ENCODE measurements at places on chromosomes 11 and 22.
A peak's percentile ranks its signal among the peaks of the same experiment; 100 is the strongest.

DNA sequence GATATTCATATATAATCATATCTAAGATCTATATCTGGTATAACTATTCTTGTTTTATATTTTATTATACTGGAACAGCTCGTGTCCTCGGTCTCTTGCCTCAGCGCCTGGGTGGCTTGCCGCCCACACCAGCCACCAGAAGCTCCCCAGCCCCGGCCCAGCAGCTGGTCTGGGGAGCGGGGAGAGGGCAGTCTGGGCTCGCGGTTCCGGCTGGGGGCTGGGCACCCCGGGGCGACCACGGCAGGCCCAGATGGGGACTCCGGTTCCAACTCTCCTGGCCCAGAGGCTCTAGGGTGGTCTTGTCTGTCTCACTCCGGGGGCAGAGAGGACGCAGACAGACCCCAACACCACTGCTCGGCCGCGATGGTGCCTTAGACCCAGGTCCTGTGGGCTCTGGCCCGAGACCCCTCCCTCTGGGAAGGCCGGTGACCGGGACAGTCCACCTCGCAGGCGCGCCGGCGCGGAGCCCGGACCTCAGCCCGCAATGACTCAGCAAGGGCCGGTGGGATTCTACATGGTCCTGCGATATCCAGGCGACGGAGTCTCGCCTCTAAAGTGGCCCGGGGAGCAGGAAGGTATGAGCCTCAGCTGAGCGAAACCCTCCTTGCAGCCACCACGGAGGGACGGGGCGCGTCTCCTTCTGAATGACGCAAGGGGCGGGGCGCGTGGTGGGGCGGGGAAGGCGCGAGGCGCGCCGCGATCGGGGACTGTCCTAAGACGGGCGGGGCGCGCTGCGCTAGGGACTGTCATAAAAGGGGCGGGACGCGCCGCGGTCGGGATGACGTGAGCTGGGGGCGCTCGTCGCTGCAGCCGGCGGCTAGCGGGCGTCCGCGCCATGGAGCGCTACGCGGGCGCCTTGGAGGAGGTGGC lies at the start of gene DGCR6:
Gene DGCR6 (plus strand): TSS at position 781 of the 870 bp plus-strand sequence. CDS start 55 bp downstream, at position 836.
- DNase-seq = no peak

DNA sequence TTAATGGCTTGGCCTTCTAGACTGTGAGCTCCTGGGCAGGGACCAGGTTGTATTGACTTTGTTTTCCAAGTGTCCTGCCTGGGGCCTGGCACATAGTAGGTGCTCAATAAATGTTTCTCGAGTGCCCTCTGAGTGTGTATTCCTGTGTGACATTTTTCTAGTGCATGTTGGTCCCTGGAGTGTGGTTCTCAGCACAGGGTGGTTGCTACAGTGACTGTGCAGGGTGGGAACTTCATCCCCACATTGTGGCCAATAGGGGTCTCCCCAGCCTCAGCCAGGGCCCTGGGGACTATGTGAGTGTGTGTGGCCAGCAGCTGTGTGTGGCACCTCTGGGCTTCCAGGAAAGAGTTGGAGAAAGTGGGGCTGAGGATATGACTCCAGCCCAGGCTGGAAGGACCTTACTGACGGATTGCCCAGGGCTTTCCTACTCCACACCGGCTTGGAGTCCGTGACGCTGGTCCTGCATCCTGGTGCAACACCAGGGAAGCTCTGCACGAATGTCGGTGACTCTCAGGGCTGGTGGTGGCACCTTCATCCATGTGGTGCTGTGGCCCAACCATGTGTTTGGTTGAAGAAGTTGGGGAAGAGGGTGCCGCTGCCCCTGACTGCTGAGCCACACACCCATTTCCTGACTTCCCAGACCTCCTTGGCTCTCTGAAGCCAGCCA lies 9.0 kb upstream of the MARK2 start:
- no peak for DNase-seq

DNA sequence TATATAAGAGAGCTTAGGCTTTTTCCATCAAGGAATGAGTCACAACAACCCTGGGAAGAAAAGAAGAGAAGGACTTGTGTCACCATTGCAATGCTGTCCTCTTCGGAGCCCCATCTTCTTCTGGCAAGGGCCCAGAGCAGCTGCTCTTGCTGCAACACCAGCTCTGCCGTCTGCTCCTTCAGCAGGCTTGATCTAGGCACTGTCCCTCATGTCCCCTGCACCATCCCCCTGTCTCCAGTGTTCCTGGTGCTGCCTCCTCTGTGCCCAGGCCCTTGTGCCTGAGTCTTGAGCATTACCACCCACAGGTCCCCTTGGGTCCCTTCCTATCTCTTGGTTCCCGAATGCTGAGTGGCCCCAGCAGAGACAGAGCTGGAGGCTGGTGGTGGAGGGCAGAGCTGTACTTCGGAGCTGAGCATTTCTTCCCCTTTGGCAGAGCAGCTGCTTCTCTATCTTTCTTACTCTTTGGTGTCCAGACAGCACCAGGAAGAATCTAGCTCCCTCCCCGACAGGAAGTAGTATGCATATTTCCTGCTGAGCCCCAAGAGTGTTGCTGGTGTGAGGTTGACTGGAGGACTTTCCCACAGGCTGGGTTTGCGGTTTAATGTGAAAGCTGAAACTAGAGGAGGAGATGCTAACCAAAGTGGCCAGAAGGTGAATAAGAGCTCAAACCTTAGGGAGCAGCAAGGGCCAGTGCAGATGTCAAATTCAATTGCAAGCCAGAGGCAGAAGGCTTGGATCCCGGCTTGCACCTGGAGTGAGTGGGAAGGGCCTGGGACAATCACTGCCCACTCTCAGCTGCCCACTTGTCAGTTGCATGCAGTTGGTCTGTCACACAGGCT lies 27.8 kb downstream of the WEE1 start:
- peak; percentile 21 for DNase-seq

DNA sequence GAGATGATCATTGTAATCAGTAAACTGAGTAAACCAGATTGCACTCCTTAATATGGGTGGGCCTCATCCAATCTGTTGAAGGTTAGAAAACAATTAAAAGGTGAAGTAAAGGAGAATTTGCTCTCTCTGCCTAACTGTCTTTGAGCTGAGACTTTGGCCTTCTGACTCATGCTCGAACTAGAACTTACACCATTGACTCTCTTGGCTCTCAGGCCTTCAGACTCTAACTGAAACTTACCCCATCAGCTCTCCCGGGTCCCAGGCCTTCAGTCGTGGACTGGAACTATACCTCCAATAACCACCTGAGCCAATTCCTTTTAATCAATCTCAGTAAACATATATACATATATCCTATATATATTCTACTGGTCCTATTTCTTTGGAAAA lies 34.0 kb downstream of the LGR4 start:
- DNase-seq = no peak

DNA sequence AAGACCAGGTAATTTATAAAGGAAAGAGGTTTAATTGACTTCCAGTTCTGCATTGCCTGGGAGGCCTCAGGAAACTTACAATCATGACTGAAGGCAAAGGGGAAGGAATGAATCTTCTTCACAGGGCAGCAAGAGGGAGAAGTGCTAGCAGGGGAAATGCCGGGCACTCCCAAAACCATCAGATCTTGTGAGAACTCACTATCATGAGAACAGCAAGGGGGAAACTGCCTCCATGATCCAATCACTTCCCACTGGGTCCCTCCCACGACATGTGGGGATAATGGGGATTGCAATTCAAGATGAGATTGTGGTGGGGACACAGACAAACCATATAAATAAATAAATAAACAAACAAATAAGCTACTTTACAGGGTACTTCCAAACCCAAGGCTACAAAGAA lies 28.8 kb upstream of the EXPH5 start:
- DNase-seq = no peak

- no peak for DNase-seq
These were observed 71.4 kb downstream of the ARHGAP8 start for GRCh38 chr22:44823806-44824205.

DNA sequence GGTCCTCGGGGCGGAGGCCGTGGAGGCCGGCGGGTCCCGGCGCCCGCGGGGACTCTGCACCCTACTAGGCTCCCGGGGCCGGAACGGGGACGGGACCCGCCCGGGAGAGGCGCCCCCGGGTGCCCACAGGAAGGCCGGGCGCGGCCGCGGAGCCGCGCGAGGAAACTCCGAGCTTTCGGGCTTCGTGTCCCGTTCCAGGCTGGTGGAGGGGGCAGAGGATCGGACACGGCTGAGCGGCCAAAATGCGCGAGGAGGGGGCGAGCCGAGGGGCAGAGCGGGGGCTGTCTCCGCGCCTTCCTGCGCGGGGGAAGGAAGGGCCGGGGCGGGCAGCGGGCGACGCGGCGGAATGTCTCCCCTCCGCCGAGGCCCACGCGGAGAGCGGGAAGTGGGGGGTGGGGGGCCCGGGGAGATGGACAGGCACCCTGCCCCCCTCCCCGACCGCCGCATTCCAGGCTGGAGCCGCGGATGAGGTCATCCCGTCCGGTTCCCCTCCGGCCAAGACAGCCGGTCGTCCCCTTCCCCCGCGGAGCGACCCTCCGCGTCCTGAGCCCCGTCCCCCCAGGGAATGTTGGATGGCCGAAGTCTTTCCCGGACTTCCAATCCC lies 430 bp downstream of the CDC42EP1 start:
- peak; percentile 63 for DNase-seq

DNA sequence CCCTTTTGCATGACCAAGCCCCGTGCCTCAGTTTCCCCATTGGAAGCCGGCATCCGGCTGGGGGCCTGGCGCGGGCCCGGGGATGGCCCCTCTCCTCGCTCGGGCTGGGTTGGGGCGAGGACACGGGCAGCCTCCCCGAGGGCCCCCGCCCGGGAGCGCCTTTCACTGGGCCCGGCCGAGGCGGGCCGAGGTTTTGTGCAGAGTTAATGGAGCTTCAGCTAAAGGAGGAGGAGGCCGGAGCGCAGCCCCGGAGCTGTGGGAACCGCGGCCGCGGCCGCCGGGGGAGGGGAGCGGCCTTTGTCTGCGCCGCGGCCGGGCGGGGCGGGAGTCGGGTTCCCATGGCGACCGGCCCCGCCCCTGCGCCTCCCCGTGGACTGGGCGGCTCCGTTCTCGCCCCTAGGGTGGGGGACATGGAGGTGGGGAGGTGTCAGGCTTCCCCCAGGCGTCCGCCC lies 1.4 kb upstream of the MAPK11 start:
- peak; percentile 63 for DNase-seq

DNA sequence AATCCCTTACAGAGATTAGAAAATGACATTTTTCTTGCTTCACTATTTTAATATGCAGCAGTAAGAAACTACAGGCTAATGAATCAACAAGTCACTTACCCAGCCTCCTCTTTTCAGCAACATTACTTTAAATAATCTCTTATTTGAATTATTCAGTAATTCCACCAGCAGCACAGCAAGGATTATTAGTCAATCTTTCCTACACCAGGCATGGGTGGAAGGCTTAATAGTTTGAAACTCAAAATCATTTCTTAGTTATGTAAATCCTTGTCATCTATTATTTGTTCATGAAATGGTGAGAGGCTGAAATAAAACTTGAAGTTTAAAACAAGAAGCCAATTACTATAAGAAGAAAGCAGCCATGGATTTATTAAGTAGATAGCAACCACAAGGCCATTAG lies 530.5 kb downstream of the KCNA4 start:
- DNase-seq = no peak

DNA sequence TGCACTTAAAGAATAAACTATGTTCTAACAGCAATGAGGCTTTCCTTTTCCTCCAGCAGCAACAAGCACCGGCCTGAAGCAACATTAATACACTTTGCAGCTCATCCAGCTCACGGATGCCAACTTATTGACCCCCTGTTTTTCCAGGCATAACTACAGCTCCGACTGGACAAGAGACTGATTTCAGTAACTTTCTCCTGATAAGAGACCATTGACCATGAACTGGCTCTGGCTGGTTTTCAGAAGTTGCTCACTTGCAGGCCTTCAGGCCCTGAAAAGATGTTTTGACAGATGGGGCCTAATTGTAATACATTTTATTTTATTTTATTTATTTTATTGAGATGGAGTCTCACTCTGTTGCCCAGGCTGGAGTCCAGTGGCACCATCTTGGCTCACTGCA lies 27.5 kb downstream of the GGT5 start:
- DNase-seq = no peak

DNA sequence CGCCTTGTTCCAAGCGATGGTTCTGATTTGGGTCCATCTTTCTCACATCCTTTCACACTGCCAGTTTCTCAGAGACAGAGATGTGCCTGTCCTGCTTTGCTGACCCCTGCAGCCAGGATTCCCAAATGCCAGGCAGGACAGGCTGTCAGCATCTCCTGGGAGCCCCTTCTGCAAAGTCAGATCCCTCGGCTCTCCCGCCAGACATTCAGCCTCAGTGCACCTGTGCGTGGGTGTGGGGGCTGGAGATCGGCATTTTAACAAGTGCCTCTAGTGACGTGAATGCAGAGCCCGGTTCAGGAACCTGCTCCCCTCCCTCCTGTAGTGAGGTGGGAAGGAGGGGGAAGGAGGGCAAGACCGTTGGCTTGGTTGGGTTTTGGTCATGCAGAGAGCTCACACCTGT lies 108.9 kb upstream of the FGF3 start:
- DNase-seq = no peak

DNA sequence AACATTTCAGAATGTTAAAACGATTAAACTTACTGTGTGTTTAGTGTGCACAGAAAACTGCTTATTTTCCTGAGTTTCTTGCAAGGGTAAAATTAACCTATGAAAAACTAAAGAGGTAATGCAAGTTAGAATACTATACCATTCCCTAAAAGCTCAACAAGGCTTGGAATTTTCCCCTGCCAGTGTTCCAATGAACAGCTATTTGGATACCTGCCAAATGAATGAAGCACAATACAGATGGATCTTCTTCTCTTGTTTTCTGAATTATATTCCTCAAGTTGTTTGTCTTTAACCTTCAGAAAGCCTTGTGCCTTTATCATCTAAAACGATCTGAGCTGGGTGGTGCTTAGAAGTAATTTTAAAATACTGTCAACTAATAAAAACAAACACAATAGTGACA lies 204.5 kb downstream of the LRRC4C start:
- no peak for DNase-seq

DNA sequence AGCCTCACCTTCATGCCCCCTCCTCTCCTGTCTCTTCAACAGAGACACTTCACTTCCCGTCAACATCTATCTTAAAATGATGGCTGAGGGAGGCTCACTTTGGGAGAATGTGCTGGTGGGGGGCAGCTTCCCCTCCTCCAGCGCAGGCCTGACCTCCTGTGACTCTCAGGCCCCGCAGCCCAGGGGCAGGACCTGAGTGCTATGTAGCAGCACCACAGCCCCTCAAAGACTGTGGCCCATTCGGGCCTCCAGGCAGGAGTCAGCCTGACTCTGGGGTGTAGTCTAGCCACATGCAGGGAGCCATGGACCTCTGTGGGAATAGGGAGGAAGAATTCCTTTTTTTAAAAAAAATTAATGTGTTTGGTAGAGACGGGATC lies 43.7 kb downstream of the DKK3 start:
- no peak for DNase-seq

- no peak for DNase-seq
These were observed 3.1 kb downstream of the TNKS1BP1 start for GRCh38 chr11:57321388-57322255.

- peak; percentile 44 for DNase-seq
These were observed 29.8 kb downstream of the SIK3 start for GRCh38 chr11:117068303-117068860.

- DNase-seq = no peak
These were observed 67.9 kb upstream of the SLC35C1 start for GRCh38 chr11:45737056-45737455.

GRCh38 chr11:20030472-20030871 lies 129.8 kb downstream of the DBX1 start:
- no peak for DNase-seq
